Activated T-helper 1 cell treated with anti-CD3 and anti-CD28 coated beads, Interleukin-12 subunit alpha, Interleukin-12 subunit beta, Interleukin-2, Interleukin-4 antibody, amounts not matched to agents 30 ng/mL and 10 ng/mL and 1 ng/mL, durations not matched to agents 14 hours and 24 hours and 36 hours (primary cell): ENCODE measurements at places on chromosomes 7 and 10. TPM values are rescaled to one million over a fixed set of nuclear protein-coding genes. Genes with fewer than 3 reads are reported as not detected.

Gene SYNPO2L
- 0.03 TPM in 1 of 2 replicates, not detected in the other for total RNA-seq

- DNase-seq, result no peak
These were observed 23.4 kb upstream of the DMTF1 start for GRCh38 chr7:87128861-87129267.

Gene PDLIM1
- 2.6 and 2.9 TPM in 2 replicates for total RNA-seq

DNA sequence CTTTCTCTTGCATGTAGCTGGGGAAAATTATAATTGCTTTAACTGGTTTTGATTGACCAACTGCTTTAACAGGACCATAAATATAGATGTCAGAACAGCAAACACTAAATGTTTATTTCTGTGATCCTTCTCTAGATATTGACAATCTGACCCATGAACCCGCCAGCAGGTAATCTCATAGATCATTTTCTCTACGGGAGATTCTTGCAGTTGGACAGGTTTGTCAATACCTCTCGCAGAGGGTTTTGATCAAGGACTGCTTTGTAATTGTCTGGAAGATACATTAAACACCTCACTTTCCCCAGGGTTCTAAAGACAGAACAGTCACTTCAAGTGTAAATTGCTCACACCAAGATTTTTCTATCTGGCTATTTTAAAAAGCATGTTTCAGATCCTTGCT is 235.8 kb upstream of the RHOBTB1 start:
- no peak for DNase-seq

DNA sequence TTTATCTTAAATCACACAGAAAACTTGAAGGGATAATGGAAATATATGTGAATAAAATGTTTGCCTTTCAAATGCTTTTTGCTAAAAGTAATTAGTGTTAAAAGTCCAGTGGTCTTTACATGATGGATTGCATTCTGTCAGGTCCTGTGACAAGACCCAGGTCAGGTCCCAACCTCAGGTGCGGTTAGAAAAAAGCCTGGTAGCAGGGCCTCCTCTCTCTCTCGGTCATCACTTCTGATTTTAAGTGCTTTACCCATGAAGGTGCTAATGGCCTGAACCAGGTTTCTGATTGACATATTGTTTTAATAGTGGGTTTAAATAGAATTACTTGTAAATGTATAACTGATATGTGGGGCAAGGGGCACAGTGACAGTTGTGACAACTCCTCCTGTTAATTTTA is 736.3 kb downstream of the POM121L12 start:
- no peak for DNase-seq

DNA sequence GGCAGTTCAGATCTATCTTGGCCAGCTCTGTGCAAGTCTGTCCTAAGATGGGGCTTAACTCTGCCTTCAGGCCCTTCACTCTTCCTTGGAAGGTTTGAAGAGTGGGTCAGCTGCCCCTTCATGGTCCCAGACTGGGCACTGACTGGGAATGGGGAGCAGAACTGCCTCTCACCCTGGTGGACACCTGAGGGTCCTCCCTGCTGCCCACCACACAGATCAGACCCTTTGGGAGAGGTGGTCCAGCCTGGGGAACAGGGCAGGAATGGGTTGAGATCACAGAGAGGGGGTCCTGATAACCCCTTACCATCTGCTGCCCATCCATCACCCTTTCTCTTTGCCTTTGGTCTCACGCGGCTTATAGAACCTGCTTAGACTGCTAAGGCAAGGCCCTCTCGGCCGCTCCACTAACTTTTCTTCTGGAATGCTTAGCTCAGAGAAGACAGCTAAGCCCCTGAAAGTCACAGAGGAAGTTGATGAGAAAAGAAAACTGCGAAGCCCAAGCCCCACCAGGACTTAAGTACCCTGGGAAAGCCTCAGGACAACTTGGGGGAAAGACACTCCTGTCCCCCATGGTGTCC is 402 bp upstream of the CDHR1 start:
- DNase-seq, result no peak

DNA sequence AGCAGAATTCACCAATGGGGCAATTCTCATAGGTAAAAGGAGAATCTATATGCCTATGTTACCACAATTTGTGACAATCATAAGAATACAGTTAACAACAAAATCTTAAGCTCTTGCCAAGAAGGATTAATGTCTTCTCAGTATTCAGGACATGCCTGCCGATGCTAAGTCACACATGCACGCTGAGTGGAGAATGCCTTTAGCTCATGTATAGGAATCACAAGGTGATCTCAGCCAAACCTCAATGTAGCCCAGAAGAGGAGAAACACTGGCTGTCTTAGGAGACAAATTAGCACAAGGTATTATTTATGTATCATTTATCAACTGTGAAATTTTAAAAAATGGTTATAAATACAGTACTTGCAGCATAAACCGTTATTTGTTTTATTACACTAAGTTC is 2.7 kb downstream of the HTR7 start:
- DNase-seq, result no peak

Gene ACTR3C
- 8.2 and 9.8 TPM in 2 replicates for total RNA-seq

- no peak for DNase-seq
These were observed 29.9 kb downstream of the PPP2R2D start for GRCh38 chr10:131930586-131931330.

GRCh38 chr7:36037121-36037662 is 115.9 kb upstream of the EEPD1 start:
- no peak for DNase-seq

GRCh38 chr7:107937531-107937930 is 46.5 kb downstream of the DLD start:
- no peak for DNase-seq

Gene CUZD1
- 3.0 TPM in 2 replicates for total RNA-seq

DNA sequence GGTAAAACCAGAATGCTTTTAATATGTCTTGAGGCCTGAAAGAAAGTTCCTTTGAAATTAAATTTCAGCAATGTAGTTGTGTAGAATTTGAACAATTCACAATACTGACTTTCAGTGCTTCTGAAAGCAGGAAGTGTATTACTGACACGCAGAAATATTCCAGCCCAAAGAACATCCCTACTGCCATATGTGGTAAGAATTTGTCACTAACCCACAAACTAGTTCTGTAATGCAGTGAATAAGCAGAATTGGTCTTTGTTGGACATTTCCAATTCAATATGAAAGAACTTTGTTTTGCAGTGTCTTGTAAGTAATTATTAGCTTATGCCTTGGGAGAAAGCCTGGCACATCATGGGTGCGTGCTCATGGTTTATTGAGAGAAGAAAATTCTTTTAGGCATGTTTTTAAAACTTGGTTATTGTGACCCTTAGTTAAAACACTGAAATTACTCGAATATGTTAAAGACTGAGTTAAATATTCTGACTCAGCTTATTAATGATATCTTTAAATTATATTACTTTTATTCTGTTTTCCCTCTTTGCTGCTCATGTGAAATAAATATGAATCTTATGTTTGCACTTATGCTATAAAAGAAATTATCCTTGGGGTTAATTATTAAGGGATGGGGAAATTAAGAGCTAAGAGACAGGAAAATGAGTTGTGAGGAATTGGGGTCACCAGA is 33.4 kb downstream of the PTPN12 start:
- no peak for DNase-seq

- DNase-seq, result no peak
These were observed 74.1 kb downstream of the ADD3 start for GRCh38 chr10:110081911-110082310.

GRCh38 chr7:3194501-3195141 is 106.4 kb upstream of the SDK1 start:
- DNase-seq, result no peak

Gene CYP3A5
- total RNA-seq, result not detected in 2 replicates

Gene USP54
- 8.6 and 9.7 TPM in 2 replicates for total RNA-seq

Gene CUL1
- 79.3 and 81.3 TPM in 2 replicates for total RNA-seq

Gene C10orf67
- 0.18 TPM in 1 of 2 replicates, not detected in the other for total RNA-seq

DNA sequence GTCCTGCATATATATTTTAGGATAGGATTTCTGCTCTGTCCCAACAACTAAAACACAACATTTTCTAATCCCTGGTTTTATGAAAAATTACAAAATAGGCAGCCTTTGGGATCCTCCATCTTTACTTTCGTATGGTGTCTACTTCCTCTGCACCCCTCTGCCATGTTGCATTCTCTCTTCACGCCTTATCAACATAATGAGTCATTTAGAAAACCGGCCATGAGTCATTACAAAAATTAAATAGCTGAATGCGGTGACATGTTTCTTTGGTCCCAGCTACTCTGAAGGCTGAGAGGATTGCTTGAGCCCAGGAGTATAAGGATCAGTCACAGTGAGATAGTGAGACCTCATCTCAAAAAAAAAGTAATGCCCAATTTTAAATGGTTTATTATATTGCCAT is 148.1 kb upstream of the CELF2 start:
- DNase-seq, result no peak

Gene COL26A1
- total RNA-seq, result not detected in 2 replicates

GRCh38 chr7:111803015-111803758 is 240.9 kb upstream of the IMMP2L start:
- no peak for DNase-seq

GRCh38 chr10:95077556-95077955 is 8.3 kb upstream of the CYP2C8 start:
- no peak for DNase-seq

Gene BBS9
- total RNA-seq, result 3.8 and 6.3 TPM in 2 replicates

GRCh38 chr7:20035279-20035875 is 181.8 kb downstream of the MACC1 start:
- no peak for DNase-seq

- no peak for DNase-seq
These were observed 20.4 kb downstream of the CCDC71L start for GRCh38 chr7:106640368-106641141.

DNA sequence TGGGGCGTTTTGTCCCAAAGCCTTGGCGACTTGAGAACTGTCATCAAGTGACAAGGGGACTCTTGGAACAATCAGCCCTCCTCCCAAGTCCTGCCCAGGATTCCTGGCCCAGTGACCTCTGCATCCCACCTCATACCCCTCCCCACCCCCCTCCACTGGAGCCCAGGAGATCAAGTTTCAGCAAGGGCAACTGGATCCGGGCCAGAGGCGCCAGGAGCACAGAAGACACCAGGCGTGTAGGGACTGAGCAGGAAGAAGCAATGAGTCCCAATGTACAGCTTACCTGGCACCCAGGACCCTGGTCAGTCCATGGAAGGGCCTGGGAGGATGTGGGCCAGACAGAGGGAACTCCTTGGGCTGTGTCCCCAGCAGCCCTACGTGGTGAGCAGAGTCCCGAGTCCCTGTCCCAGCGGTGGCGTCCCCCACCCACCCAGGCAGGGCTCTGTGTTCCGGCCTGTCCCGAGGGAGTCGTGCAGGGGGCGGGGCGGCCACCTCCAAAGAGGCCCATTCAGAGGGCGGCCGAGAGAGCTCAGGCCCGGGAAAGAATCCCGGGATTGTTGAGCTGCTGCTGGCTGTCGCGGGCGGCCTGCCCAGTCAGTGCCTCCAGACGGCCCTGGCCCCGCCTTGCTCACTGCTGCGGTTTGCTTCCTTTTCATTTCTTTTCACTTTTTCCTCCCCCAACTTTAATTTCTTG is 254.1 kb downstream of the TNS3 start:
- DNase-seq, result no peak

Gene CNNM1
- 0.20 and 0.21 TPM in 2 replicates for total RNA-seq

DNA sequence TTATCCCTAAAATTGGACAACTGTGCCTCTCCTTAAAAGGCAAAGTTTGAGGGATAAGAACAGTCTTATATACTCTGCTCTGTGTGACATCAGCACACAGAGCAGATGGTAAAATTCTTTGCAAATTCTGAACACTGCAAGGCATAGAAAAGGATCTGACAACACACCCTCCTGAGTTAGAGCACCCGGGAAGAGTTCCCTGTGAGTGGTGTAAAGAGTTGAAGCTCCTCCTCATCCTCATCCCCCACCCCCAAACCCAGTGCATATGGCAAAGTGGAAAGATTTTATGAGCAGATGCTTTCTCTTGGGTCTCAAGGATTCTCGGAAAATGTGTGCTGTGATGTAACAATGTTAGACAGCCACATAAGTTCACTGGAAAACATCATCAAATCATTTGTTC is 40.0 kb upstream of the DGKI start:
- DNase-seq, result no peak

- DNase-seq, result no peak
These were observed 81.0 kb upstream of the INSIG1 start for GRCh38 chr7:155216475-155217272.

Gene TUBAL3
- not detected in 2 replicates for total RNA-seq

Gene BAMBI
- total RNA-seq, result 0.23 and 0.81 TPM in 2 replicates

DNA sequence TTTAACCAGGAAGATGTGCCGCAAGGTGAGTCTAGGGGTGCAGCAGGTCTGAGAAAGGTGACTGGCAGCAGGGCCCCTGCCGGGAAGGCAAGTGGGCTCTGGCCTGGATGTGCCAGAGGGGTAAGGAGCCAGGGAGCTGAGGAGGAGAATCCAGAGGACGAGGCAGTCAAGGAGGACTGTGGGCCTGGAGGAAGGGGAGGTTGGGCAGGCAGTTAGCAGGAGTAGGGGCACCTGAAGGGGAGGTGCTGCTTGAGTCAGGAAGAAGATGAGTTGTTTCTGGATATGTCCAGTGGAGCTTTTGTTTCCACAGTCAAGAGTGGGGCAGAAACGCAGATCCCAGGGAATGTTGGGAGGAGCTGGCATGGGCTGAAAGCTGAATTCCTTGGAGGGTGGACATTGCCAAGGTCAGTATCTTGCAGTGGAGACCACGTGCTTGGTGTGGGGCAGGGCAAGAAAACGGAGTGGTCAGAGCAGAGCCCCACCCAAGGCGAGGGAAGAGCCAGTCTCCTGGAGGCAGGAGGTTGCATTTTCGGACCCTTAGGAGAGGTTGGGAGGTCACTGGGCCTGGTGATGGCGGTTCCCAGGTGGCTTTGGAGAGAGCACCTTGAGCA is 34.0 kb downstream of the MINDY4 start:
- DNase-seq, result no peak

GRCh38 chr10:62195675-62195926 is 73.0 kb downstream of the RTKN2 start:
- DNase-seq, result no peak

Gene OPALIN
- total RNA-seq, result not detected in 2 replicates

Gene ZDHHC6
- 51.9 and 52.6 TPM in 2 replicates for total RNA-seq

DNA sequence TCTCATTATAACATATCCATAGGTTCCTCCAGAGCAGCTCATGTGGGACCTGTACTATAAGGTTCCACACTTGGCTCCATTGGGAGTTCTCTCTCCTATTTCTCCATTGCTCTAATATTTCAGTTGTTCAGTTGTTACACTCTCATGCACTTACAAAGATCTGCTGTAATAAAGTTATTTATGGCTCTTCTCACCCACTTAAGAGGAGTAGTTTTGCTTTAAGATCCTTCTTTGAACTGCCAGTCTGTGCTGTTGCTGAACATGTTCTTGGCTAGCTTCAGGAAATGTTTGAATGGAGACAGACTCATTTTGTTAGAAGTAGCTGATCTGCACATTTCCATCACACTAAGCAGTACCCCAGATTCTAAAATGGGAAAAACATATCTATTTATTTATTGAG is 250.1 kb downstream of the CDK14 start:
- DNase-seq, result no peak

DNA sequence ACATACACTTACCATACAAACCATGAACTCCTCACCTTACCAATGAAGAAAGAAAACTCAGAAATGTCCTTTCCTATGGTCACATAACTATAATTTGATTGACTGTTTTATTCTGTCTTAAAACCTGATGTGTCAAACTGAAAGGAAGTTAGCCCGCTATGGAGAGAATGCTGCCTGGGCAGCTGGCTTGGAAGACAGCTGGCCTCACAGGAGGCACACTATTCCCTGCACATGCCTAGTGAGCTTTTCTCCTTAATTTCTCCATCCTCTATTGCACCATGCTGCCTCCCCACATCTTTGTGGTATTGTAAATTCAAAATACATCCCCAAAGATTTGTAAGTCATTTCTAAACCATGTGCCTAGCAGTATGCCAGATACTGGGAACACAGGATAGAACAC is 163.3 kb downstream of the STK31 start:
- DNase-seq, result no peak
